ENCODE measurements at places on chromosomes 16 and 17.

- no peak for DNase-seq
Measured at GRCh38 chr17:57106836-57107497, 21.9 kb downstream of the AKAP1 start.

GRCh38 chr17:57788725-57789124 is 43.6 kb upstream of the CCDC182 start:
- no peak for DNase-seq

GRCh38 chr17:18950346-18950745 is 1.6 kb upstream of the SLC5A10 start:
- no peak for DNase-seq

- DNase-seq = peak; percentile 97
Measured at GRCh38 chr17:178292-179065, 3.0 kb downstream of the DOC2B start.

DNA sequence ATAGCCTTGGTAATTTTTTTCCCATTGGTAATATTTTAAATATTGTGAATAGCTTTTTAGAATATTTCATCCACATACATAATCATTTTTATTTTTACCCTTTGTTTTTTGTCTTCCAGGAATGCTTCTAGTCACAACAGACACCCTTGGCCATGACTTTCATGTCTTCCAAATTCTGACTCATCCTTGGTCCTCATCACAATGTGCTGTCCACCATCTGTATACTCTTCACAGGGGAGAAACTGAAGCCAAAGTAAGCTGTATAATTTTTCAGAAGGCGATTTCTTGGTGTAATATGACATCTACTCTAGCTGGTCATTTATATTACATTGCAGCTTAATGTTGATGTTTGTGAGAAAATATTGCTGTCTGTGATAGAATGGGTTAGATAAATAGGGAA is 269.4 kb downstream of the BCAS3 start:
- no peak for DNase-seq

GRCh38 chr17:21551081-21551881 is 141.0 kb upstream of the KCNJ18 start:
- DNase-seq = peak; percentile 49

GRCh38 chr16:57985204-57986181 is 14.6 kb upstream of the CNGB1 start:
- no peak for DNase-seq

DNA sequence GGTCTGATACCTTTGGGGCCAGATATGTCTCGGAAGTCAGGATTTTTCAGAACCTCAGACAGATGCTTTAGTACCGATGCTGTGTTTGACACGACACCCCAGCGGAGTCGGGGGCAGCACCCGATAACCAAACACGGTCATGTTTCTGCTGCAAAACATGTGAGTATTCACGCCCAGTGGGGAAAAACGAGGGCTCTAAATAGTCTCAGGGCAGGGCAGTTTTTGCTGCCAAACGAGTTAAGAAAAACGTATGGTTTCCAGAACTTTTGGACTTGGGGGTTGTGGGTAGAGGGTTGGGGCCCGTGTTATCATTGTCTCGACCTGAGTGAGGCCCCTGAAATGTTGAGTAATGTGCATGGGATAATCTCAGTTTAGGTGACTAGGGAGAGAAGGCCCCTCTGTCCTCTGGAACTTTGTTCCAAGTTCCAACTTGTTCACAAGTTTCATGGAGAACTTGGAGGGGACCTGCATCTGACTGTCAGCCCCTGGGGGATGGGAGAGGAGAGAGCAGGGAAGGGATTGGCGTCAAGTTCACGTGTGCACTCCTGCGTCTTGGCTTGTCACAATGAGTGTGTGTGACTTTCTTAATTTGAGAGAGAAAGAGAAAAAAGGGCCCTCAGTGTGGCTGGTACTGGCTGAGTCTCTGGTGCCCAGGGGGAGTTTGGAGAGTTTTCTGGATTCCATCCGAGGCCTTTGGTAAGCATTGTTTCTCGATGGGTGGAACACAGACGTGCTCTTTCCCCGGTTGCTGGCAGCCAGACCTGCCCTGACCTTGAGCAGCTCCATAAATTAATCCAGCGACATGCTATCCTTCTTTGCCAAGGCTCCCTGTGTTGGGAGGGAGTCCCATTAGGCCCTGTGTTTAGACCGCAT is 83.9 kb upstream of the CIBAR2 start:
- no peak for DNase-seq

GRCh38 chr16:70699696-70700095 is 13.8 kb upstream of the MTSS2 start:
- DNase-seq = no peak

DNA sequence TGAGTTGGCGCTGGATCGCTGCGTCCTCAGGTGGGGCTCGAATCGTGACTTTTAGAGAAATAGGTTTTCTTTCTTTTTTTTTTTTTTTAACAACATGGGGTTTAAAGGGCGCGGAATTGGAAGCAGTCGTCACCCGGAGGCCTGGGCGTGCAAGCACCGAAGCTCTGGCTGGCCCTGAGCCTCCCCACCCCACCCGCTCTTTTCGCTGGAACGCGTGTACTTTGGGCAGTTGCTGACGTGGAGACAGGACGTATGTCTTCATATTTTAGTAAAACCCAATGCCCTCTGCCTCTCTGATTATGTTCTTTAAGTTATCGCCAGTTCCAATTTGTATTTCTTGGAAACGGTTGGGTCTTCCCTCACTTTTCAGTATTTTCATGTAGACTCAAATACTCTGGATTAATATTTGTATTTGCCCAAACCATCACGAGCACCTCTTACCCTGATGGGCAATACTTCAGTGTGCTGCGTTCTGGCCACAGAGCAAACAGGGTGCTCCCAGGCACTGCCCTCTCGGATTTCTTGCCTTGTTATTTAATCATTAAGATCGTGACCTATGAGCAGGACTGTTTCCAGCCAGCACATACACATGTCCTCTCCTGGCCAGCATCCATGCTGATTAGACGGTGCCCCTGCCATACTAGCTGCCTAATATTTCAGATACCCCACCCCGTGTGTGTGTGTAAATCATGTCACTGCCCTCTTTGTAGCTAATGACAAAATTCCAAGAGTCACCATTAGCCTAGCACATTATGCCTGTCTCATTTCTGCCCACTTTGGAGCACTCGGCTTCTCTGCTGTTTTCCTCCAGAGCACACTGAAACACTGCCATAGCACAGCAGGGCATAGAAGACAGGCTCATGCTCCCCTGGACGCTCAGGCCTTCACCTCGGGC is 805 bp upstream of the C16orf95 start:
- no peak for DNase-seq

DNA sequence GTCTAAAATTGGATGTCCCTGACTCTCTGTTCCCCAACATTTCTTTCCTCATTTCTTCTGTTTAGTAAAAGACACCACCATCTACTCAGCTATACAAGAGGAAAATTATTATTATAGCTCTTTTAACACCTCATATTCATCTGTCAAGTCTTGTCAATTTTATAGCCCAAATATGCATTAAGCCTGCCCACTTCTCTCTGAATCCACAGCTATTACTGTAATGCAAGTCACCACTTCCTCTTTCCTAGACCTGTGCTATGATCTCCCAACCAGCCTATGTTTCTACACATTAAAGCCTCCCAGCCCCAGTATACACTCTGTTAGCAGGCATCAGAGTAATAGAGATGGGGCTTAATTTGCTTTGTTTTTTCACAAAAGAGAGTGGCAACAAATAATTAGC is 252.9 kb downstream of the GRIN2A start:
- DNase-seq = no peak

GRCh38 chr16:50296807-50297206 is 30.5 kb downstream of the ADCY7 start:
- no peak for DNase-seq

DNA sequence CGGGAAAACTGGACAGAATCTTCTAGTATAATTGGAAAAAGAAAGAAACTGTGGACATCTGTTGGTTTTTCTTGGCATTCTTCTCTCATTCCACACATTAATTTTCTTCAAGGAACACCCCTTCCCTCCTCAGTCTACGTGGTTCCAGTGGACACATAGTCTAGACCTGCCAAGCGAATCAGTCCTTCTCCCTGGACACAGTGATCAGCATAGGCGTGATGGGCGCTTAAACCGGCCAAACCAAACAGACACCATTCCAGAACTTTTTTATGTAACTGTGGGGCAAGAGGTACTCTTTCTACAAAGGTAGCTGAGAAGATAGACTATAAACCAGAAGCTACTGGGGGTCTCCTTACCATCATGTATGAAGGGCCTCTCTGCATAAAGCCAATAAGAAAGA is 121.8 kb upstream of the COX10 start:
- no peak for DNase-seq
